Hematopoietic multipotent progenitor cell (in vitro differentiated cells): ENCODE measurements at places on chromosomes 12 and 14.

DNA sequence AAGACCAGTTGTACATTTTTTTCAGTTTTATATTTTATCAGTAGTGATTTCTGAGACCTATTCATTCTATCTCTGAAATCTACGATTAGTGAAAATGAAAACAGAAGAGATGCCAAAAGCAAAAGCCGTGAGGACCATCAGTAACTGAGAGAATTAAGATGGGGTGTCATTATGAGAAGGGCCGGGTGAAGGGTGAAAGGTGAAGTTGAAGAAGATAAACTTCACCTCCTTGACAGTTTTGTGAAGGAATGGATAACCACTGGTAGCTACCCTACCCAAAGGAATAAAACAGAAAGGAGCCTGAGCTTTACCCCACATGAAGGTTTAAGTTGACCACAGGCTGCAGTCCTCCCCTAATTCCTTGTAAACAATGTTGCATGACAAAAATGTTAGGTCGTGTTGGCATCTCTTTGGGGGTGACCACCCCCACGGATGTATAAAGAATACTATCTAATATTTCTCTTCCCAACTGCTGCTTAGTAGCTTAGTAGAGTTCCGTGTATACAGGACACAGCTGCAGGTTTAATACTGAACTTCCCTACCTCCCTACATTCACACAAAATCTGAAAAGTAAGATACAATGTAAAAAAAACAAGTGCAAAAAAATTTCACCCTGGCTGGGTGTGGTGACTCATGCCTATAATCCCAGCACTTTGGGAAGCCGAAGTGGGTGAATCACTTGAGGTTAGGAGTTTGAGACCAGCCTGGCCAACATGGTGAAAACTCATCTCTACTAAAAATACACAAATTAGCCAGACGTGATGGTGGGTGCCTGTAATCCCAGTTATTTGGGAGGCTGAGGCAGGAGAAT, 23.9 kb downstream of the GPR19 start:
- no peak for DNase-seq

GRCh38 chr14:84592770-84593169, 937.2 kb upstream of the FLRT2 start:
- DNase-seq, result no peak

GRCh38 chr12:104154806-104155205, 16.8 kb upstream of the NFYB start:
- DNase-seq, result no peak

DNA sequence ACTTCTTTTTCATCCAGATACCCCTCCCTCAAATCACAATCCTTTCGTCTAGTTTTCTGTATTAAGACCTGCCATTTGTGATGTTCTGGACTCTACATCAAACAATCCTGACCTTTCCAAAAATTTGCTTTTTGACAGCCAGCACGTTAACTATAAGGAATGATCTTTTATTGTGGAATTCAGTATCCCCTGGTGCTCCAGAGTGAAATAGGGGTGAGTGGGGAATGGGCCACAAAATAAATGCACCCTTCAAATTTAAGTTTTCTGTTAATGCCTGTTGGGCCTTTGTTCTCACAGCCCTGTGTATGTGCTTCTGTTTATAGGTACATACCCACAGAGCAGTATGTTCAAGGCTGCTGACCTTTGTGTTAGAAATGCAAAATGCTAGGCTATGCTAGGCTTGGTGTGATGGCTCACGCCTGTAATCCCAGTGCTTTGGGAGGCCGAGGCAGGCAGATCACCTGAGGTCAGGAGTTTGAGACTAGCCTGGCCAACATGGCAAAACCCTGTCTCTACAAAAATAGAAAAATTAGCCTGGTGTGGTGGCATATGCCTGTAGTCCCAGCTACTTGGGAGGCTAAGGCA, 12.0 kb downstream of the PNN start:
- DNase-seq, result no peak

DNA sequence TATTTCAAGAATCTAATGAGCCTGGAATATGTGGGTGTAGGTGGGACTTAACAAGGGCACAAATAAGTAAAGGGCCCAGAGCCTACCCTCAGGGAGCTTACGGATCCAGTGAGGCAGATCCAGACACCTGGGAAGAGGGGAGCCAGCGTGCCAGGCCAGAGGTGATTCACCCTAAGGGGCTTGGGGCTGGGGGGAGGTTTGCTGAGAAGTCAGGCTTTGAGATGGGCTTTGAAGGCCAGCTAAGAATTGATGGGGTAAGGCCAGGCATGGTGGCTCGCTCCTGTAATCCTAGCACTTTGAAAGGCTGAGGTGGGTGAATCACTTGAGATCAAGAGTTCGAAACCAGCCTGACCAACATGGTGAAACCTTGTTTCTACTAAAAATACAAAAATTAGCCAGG, 695 bp upstream of the MMP19 start:
- no peak for DNase-seq

DNA sequence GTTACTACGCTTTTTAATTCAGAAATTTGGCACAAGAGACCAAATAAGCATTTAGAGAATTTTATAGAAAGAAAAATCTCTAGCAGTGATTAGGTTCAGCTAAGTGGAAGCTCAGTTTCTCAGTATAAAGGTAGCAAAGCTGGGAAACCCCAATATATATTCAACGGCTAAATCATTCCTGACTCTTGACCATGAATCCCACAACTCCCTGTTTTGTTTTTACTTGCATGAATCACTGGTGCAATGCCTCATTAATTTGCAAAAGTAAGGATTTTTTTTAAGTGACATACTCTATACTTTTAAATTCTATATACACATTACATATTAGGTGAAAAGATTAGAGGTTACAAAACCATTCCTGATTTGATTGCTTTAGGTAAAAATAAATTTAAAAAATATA, 74.3 kb upstream of the PLEKHG7 start:
- no peak for DNase-seq

GRCh38 chr12:111160350-111161241, 208.3 kb downstream of the PHETA1 start:
- no peak for DNase-seq

- DNase-seq, result no peak
Observed at GRCh38 chr12:95182868-95183415, 34.3 kb downstream of the FGD6 start.

DNA sequence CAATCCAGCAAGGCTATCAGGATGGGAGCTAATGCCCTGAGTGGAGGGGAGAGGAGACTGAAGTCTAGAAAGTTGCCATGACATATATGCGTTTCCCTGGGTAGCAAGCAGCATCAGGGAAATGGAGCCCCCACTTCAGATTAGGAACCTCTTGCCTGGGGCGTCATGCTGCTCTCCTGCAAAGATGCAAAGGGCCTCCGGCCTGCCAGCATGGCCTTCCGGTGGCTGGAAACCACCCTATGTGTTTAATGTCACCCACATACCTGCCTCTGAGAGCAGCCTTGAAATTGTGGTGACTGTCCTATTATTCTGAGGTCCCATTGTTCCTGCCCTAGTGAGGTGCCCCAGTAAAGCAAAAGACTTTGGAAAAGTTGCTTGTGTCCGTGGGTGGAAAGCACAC, 10.0 kb upstream of the IFI27L2 start:
- no peak for DNase-seq

DNA sequence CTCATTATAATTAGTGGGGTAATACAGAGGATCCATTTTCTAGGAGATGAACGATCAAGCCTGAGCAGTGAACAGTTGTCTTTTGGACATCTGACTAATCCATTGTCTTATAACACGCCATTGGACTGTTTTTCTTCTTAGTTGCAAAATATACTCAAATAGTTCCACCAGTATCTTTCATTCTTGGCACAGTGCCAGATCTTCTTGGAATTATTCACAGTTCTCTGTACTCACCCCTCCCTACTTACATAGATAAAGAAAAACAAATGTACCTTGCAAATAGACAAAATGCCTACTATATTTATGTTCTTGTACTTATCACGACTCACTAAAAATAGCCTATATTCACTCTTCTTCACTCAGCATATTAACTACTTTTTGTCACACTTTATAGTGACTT, 3.8 kb downstream of the CBLN3 start:
- DNase-seq, result peak; percentile 26

- no peak for DNase-seq
Observed at GRCh38 chr12:24979976-24980730, 31.3 kb upstream of the BCAT1 start.

DNA sequence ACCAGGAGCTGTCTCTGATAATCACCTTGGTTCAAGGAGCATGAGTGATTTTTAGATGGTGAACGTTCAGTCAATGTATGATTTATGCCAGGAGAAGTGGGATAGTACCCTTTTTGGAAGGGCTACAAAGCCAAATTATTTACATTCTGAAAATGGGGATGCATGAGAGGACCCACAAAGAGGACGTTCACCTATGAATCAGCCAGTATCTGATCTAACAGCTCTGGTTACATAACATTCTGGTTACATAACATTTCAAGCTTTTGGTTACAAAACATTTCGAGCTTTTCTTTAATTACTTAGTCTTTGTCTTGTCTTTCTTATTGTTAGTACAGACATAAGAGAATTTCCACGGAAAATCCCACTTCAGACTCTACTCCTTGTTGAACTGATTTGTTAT, 68.8 kb downstream of the SLCO1A2 start:
- DNase-seq, result no peak

GRCh38 chr14:91926131-91926890, 21.2 kb downstream of the FBLN5 start:
- no peak for DNase-seq
